Foreskin keratinocyte (primary cell): ENCODE measurements at places on chromosomes 3 and 15.

DNA sequence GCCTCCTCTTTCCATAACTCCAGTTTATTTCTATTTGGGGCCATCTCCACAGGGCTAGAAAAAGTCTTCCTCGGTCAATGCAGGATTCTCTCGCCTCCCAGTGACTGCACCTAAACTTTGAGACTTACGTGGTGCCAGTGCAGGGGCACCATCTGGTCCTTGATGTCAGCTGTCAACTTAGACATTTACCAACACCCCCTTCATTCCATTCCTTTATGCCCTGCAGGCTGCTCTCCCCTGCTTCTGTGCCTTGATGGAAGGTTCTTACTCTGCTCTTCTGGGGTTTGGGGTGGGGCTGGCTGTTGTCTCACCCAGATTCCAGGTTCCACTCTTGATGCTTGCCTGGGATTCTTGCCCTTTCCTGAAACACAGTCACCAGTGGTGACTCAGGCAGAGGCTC, 101.8 kb downstream of the ST8SIA2 start:
- DNase-seq, result no peak

GRCh38 chr15:90706394-90707327, 10.5 kb upstream of the BLM start:
- no peak for DNase-seq

DNA sequence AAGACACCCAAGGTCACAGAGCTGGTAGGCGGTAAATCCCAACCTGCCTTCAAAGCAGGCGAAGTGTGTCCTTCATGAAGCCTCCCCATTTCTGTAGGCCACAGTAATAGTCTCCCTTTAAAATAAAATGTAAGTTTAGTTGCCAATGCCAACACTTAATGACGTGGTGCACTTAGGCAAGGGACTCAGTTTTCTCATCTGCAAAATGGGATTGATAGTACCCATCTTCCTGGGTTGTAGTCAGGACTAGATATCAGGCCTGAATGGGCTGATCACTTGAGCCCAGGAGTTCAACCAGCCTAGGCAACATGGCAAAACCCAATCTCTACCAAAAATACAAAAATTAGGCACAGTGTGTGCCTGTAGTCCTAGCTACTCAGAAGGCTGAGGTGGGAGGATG, 114.6 kb downstream of the SHQ1 start:
- no peak for DNase-seq

GRCh38 chr3:130997289-130997688, 29.3 kb downstream of the ASTE1 start:
- DNase-seq, result no peak

GRCh38 chr3:17755836-17756235, 13.4 kb upstream of the TBC1D5 start:
- DNase-seq, result peak; percentile 95

DNA sequence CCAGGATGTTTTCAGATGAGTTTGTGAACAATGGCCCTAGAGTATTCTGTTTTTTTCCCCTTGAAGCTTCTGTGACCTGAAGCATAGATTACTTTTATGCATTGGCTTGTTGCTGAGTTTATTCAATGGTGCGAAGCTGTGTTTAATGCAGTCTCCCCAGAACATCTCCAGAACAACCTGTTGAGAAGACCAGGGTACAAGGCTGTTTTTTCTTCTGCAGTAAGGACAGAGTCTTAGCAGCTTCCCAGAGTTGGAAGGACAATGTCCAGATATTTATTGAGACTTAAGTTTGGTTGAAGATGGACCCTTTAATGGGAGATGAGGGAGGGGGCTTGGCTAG, 295.6 kb downstream of the LRTM1 start:
- DNase-seq, result no peak
